Renal cortical epithelial cell (primary cell): ENCODE measurements at places on chromosomes 2 and 18. TPM values are rescaled to one million over a fixed set of nuclear protein-coding genes. Genes with fewer than 3 reads are reported as not detected.

GRCh38 chr2:144659731-144660275, 139.9 kb upstream of the ZEB2 start:
- DNase-seq, result peak; percentile 99

GRCh38 chr18:6595666-6596065, 133.8 kb upstream of the ARHGAP28 start:
- DNase-seq, result no peak

DNA sequence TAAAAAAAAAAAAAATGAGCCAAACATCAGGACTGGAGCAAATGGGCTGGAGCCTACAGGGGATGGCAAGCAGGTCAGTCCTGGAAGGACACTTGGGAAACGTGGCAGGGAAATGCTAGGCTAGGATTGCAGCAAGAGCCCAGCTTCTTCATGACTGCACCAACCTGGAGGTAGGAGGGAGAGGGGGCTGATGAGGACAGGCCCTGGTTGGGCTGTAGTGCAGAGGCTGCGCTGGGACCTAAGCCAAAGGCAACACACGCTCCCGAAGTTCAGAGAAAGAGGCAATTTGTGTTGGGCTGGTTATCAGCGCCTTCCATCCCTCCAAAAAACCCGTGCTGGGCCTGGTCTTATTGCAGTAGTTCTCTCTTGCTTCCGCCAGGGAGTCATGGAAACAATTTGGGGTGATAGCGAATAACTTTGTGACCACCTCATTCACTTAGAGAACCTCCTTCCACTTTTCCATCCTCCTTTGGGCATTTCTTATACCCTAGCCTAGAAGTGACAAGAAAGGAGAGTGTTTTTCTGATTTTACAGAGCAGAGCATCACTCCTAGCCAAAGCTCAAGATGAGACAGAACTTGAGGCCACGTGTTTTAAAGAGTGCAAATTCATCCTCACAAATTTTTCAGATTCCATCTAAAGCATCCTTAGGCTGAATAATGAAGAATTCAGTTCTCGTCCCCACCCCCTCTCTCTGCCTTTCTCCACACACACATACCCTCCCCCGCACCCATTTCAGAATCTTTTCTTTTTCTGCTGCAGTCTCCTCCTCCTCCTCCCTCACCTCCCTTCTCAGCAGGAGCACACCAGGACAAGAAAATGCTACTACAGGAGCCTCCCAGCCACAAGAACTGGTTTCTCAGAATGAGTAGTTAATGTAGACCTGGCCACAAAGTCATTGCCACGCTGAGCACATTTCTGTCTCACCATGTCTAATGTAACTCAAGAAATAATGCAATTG, 82.5 kb upstream of the STPG4 start:
- no peak for DNase-seq

The PCARE gene
- not detected in 2 replicates for total RNA-seq

DNA sequence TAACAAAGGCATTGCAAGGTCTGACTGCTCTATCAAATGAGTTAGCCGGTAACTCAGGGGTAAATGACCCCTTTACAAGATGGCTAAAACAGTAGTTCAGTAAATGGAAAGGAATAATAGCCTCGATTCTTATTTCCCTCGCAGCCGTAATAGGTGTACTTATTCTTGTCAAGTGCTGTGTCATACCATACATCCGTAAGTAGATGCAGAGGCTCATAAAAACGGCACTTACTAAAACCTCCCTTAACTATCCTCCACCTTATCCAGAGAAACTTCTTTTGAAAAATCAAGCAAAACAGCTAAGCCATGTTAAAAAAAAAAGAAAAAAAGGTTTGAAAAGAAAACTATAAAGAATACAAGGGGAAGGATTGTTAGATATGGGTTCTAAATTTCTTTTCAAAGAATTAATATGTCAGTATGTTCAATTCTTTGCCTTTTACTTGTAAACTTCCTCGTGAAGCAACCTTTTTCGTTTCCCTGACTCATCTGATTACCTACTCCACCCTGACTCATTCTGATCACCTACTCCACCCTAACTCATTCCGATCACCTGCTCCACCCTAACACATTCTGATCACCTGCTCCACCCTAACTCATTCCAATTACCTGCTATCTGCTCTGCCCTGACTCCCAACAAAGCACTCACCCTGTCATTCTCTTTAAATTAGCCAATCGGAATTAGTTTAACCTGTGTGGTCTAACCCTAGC, 127.5 kb downstream of the SPAG16 start:
- DNase-seq, result peak; percentile 22

GRCh38 chr2:237459741-237460174, 27.3 kb upstream of the MLPH start:
- peak; percentile 89 for DNase-seq

The MSTN gene
- 0.15 TPM in 1 of 2 replicates, not detected in the other for total RNA-seq

DNA sequence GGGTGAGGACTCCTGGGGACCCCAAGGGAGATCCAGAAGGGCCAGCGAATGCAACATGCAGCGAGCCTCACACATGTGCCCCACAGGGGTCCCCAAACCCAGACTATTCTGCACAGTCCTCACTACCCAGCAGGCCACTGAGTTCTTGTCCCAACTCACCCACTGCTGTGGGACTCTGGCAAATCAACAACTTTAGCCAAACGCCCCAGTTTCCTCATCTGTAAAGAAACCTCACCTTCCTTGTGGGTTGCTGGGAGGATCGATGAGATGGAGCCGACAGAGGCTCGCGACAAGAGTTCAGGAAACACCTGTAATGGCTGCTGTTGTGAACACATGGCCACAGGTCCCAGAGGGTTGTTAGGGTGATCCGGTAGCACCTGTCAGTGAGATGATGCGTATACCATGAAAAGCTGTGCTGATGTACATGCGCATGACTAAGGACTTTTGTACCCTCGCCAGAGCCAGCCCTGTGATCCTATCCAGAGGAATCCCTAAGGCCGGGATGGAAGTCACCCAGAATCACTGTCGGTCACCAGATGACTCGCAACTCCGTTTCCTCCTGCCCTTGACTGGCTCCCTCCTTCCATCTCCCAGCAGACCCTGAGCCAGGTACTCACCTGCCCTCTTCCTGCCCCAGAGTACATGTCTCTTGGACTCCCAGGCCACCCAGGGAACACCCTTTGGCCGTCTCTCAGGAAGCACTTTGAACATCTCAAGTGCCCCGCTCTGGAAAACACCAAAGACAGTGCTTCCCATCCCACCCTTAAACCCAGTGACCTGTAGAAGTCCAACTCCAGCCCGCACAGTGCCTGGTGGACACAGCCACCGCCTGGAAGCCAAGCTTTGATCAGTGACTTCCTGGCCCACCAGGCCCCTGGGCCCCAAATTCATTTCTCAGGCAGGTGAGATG, 103.3 kb upstream of the ID2 start:
- no peak for DNase-seq

The INPP4A gene
- total RNA-seq, result 24.5 and 30.9 TPM in 2 replicates

The TMX3 gene
- 58.4 and 67.7 TPM in 2 replicates for total RNA-seq

DNA sequence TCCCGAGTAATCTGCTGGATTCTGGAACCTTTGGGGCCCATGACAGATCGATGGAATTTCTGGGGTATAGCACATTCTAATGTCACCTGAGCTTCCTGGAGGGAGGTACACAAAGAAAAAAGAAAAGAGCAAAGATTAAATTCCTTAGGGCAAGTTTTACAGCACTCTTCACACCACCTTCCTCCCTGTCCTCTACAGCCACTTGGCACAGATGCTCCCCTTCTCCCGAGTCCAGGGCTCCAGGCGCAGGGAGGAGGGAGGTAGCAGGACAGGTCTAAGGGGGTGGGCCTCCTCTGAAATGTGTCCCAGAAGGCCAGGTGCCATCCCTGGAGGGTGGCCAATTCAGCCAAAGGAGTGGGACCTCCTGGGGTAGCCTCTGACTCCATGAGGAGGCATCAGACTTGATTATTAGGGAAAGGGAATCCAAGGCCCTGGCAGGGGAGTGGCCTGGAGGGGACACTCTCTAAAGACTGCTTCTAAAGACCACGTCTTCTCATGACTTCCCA, 50.3 kb downstream of the ANO7 start:
- no peak for DNase-seq

GRCh38 chr2:73109431-73110167, 3.1 kb downstream of the RAB11FIP5 start:
- DNase-seq, result no peak

- DNase-seq, result no peak
These were observed 28.8 kb downstream of the FOXI3 start for GRCh38 chr2:88423733-88424132.

The CNNM4 gene
- total RNA-seq, result 2.6 and 5.4 TPM in 2 replicates

The FMNL2 gene
- total RNA-seq, result 59.0 and 69.7 TPM in 2 replicates

The DSC2 gene
- 25.7 and 48.8 TPM in 2 replicates for total RNA-seq

DNA sequence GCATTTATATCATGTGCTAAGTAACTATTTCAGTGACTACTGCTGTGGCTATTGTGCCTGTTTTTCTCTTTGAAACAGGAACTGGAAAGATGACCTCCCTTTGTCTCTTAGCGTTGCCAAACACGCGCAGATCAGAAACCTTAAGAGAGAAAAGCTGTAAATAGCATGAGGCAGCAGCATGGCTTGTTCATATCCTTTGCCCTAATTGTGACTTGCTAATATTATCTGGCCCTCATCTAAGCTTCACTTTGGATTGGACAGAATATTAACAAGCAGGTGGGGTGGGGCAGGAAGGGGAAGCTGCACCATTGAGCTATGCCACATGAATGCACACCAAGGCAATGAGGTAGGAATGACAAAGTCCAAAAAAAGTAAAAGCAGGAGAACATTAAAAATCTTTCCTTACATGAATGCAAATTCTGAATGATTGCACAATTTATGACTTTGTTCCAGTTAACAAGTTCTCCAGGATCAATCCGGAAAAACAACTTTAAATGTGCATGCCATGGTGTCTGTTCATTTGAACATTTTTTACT, 128.4 kb downstream of the IRS1 start:
- peak; percentile 73 for DNase-seq

The TUBA3E gene
- total RNA-seq, result not detected in 2 replicates

DNA sequence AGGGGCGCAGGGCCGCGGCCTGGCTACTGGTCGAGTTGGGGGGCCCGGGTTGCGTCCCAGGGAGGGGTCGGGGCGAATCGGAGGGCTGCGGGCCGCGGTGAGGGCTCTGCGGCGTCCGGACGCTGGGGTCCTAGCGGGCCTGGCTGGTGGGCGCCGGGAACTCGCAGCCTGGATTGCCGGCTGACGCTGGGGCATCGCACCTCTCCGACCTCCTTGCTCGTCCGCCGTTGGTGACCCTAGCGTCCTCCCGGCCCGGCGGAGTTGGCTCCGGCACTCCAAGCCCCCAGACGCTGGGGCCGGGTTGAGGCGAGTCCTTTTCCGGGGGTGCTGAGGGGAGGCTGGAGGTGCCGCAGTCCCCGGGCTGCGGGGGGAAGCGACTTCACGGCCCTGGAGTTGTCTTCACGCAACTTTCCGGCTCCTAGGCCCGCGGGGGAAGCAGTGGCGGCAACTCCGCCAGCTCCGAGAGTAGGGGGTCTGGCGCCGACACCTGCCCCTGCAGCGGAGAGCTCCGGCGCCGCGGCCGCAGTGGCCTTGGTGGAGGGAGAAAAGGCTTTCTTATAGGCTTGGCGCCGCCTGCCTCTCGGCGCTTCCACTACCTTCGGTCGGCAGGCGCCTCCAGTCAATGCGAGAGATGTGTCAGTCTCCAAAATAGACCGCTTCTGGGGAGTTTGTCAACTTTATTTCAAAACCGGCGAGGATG, 70.3 kb downstream of the HAUS1 start:
- DNase-seq, result no peak

GRCh38 chr2:43764086-43764705, 9.6 kb upstream of the DYNC2LI1 start:
- no peak for DNase-seq

The NOSTRIN gene
- 3.1 and 6.6 TPM in 2 replicates for total RNA-seq

The FEV gene
- total RNA-seq, result not detected in 2 replicates

The DDX1 gene
- 101 and 130 TPM in 2 replicates for total RNA-seq
